SIG-M5 (cell line): ENCODE measurements at places on chromosomes 4 and X.

- DNase-seq: no peak
Observed at GRCh38 chrX:13048280-13048679, 3.9 kb upstream of the FAM9C start.

DNA sequence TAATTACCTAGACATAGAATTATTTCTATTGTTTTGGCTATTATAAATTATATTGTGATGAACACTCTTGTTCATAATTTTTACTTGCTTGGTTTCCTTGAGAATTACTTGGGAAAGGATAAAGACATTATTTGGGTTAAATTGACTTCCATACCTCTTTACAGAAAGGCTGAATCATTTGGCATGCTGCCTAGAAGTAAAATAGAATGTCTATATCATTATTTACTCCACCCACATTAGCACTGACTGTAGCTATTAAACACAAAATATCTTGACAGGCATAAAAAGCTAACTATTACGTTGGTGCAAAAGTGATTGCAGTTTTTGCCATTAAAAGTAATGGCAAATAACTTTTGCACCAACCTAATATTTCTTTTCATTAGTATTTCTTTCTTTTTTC, 29.7 kb upstream of the ADH6 start:
- no peak for DNase-seq

GRCh38 chrX:67893931-67894330, 350.1 kb downstream of the AR start:
- no peak for DNase-seq

DNA sequence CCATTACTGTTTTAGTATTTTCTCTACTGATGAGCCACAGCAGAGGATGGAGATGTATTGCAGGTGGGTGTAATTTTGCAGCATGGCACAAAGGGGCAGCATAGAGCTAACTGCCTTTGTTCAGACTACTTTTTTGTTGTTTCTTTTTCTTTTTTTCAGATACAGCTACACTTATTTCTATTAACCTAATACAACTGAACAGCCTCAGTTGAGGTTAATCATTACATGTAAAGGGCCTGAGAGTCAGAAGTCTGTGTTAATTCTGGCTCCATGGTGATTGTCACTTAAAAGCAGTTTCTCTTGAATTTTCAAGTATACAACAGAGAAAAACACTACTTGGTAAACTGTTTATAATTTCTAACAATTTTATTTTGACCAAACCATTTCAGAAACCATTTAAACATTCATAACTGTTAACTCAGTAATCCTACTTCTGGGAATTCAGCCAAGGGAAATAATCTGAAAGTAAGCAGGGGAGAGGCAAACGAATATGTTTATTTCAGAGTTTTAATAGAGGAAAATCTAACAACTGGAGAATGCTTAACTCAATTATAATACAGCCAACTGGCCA, 13.9 kb upstream of the PPEF2 start:
- DNase-seq: no peak

GRCh38 chrX:39815631-39816030, 282.1 kb downstream of the BCOR start:
- peak; percentile 28 for DNase-seq

GRCh38 chr4:165864271-165864670, 8.8 kb upstream of the TLL1 start:
- DNase-seq: no peak

DNA sequence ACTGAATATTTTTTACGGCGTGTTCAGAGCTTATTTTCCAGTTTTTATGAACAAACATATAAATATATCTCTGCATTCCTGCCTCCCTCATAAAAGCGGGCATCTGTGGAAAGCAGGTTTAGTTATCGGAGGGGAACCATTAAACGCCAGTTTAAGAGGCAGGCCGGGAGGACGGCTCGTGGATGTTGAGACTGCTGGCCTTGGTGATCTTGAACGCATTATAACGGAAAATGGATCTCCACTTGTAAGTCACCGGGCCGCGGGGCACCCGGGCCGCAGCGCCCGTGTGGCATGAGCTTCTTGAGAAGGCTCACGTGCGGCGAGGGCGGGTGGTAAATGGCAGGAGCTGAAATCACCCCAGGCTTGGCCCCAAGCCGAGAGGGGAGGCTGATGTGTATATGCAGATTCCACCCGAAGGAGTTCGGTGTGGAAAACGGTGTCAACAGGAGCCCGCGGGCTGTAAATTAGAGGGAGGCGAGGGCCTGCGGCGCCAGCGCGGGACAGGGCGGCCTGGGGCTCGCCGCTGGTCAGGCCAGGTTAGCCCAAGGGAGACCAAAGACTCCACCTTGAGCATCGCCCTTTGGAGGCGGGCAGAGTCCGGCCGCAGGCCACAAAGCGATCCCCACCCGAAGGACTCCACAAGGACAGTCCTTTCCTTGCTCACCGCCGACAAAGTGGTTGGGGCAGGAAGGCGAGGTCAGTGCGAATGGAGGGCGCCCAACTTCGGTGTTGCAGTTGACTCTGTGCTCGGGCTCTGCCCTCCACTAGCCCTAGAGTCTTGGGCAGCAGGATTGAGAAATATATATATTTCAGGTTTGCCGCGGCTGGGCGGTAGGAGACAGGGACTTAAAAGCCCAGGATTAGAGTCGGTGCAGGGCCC, 1.3 kb upstream of the HAND2 start:
- DNase-seq: no peak

DNA sequence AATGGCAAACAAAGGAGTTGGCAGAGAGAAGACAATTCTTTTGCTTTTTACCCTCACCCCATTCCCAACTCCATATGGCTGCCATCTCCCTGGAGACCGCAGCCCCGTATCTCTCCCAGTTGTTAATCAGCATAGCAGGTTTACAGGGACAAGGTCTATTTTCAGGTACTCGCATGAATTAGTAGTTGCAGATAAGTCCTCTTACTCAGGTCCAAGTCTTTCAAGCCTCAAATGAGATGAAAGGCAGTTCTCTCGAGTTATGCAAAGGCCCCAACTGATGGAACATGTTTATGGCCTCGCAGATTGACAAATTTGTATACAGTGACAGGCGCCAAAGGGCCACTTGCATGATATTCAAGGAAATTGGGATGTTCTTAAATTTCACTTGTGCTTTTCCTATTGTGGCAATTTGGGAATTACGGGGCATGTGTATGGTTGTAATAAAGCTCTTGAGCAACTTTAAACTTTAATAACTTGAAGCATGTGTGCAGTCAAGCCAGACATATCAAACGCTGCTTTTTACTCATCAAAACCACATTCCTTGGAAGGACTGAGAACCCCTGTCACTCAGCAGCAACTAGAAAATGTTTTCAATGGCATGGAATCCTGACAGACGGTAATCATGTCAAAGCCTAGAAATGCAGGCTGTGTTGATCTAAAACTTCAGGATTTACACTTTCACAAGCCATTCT, 45.1 kb downstream of the KDR start:
- DNase-seq: no peak

GRCh38 chr4:126825083-126825482, 807.7 kb upstream of the INTU start:
- no peak for DNase-seq

DNA sequence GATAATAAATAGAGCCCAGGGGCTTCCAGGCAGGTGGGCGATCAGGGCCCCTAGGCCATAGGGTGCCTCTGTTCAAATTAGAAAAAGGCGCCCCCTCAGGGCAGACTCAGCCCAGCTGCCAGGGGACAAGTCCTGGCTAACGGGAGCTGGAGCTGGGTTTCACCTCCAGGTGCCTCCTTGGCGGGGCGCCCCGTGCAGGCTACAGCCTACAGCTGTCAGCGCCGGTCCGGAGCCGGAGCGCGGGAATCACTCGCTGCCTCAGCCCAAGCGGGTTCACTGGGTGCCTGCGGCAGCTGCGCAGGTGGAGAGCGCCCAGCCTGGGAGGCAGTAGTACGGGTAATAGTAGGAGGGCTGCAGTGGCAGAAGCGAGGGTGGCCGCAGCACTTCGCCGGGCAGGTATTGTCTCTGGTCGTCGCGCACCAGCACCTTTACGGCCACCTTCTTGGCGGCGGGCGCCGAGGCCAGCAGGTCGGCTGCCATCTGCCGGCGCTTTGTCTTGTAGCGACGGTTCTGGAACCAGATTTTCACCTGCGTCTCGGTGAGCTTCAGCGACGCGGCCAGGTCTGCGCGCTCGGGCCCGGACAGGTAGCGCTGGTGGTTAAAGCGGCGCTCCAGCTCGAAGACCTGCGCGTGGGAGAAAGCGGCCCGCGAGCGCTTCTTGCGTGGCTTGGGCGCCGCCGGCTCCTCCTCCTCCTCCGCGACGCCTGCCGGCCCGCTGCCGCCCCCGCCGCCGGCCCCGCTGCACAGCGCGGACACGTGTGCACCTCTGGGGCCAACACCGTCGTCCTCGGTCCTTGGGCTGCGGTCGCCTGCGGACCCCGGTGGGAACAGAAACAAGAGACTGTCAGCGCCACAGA, 2.4 kb downstream of the NKX3-2 start:
- no peak for DNase-seq

DNA sequence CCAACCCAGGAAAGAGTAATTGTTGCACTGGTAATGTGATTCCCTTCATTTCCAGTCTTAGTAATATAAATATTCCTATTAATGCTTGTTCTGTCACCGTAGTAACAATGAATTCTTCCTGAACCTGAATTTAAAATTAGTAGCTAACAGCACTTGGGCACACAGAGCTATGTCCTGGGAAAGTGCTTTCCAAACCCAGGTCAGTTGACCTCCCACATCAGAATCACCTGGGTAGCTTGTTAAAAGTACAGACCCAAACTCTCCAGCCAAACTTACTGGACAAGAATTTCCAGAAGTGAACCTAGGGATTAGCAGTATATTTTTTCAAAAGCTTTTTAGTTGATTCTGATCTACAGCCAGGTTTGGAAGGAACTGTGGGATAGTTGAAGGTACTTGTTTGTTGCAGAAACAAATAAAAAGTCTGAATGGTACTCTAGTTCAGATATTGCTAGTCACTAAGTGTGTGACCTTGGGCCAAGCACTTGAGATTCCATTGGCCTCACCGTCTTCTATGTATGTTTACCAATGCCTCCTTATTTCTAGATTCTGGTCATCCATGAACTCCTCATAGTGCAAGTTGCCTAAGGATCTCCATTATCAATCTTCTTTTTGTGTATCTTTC, 192.9 kb upstream of the CNKSR2 start:
- DNase-seq: no peak

- no peak for DNase-seq
Observed at GRCh38 chr4:75547647-75548387, 8.0 kb upstream of the ODAPH start.

DNA sequence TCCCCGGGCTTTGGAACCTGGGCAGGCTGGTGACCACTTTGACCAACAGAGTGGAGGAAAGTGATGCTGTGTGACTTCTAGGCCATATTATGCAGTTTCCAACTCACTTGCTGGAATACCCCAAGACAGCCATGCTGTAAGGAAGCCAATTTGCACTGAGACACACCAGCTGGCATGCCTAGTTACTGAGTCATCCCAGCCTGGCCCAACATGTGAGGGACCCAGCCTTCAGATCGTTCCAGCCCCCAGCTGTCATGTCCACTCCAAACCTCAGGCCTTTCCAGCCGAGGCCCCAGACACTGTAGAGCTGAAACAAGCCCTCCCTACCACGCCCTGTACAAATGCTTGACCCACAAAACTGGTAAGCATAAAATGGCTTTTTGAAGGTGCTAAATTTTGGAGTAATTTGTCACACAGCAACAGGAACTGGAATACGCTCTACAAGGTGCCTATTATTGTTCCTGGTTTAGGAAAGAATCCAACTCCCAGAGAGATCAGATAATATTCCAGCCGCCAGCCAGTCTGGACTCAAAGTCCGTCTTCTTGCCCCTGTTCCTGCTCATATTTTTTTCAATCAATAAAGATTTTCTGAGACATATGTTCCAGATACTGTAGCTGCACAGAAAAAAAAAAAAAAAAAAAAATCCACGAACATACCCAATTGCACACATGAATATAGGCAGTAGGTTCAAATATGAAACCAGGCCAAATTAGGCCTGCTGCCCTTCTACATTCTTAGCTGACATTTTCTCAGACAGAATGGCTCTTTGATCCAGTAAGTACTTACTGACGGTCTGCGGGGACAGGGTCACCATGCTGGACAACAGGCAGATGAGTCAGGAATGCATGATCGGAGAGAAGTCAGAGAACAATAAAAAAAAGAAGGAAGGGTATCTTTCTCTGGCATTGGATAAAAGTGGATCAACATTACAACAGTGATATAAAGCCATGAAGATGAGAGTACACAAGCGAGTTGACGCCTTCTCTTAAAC, 35.1 kb downstream of the SH3KBP1 start:
- no peak for DNase-seq

DNA sequence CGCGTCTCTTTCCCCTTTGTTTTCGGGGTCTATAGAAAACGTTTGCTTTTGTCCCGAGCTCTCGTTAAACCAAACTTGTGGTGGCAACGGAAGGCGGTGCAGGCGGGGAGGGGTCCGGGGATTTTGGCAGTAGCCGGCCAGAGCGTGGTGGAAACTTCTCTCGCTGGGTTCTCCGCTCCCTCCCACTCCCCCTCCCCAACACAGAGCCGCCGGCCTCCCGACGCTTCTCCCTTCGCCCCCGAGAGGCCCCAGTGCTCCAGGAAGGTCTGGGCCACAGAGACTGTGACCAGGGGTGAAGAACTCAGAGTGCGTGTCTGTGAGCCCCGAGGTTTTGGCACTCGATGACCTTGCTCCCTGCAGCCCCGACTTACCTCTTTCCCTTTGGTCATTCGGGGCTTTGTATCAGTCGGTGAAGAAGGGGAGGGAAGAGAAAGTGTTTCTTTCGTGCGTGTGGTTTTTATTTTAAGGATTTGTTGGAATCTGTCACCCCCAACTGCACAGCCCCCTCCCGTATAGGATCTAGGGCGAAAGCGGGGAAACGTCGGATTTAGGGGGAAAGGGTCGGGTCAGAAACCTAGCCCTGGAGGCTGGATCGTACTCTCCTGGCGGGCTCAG, 9.0 kb upstream of the BCOR start:
- DNase-seq: no peak

- no peak for DNase-seq
Observed at GRCh38 chrX:105317117-105317516, 96.6 kb upstream of the TEX13A start.

DNA sequence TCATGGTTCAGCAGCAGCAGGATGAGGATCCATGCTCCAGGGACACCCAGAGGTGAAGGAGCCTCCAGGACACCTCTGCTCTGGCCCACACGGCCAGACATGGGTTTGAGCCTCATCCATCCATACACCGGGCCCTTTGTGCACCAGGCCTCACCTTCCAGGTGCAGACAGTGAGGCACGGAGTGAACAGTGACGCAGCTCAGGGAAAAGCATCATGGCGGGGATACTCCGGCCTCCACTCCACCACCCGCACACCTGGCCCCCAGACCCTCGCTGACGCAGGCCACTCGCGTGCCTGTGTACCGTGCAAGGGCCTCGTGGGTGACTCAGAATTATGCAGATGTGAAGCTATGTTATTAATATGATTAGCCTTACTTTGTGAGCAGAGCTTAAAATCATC, 33.3 kb downstream of the ADRA2C start:
- no peak for DNase-seq

GRCh38 chr4:2290974-2291704, 29.2 kb upstream of the MXD4 start:
- DNase-seq: no peak

- no peak for DNase-seq
Observed at GRCh38 chr4:158625544-158625943, 46.1 kb downstream of the C4orf46 start.

- DNase-seq: no peak
Observed at GRCh38 chr4:158159054-158159717, 13.6 kb downstream of the GASK1B start.

- no peak for DNase-seq
Observed at GRCh38 chrX:110146521-110146920, 143.6 kb downstream of the TMEM164 start.
